ENCODE measurements at places on chromosomes 12 and 14.

- DNase-seq, result no peak
These were observed 137.1 kb upstream of the AEBP2 start for GRCh38 chr12:19302100-19302640.

DNA sequence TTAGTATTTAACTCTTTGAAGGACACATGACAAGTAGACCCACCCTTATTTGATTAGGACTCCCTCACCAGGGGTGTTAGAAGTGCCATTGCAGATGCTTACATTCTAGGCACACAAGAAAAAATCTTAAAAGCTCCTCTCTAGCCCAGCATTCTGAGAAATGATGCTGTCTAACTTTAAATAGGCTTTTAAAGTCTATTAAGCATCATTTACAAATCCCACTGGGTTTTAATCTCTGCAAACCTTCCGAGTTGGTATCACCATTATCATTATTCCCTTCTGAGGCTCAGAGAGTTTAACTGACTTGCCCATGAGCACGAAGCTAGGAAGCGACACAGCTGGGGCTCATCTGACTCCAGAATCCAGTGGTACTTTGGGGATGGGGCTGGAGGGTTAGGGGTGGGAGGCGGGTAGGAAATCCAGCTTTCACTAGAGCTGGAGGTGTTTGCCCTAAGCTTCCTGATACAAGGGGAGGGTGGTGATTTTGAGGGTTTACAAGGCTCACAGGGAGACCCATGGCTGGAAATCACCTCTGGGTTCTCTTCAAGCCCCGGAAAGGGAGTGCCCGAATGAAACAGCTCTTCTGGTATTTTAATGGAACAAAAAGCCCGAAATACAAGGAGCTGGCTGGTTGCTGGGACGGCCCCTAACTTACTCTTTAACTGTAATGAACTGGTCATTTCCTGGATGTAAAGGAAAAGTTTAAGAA, 109.2 kb upstream of the FUT8 start:
- DNase-seq, result peak; percentile 10

DNA sequence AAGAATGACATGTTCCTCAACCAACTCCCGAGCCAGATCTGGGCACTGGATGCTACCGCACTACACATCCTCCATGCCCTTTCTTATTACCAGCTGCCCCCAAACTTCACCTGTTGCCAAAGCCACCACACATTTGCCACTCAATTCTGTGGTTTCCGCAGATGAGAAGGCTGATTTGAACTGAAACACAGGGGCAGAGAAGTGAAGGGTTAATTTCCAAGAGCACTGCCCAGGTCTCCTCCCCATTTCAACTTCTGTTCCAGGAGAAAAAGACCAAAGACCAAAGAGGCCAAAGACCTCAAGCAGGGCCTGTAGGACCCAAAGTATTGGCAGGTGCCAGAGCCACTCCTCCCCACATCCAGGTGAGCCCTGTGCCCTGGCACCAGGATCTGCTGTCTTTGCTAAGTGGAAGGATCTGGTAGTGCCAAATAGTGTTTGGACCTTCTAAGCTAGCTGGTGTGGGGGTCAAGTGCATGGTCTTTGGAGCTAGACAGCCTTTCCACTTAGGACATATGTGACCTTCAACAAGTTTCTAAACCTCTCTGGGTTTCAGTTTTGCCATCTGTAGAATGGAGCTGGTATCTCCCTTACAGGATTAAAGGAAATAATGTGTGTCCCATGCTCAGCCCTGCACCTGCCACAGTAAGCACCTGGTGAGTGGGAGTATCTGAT, 8.0 kb downstream of the DHRS1 start:
- DNase-seq, result no peak

GRCh38 chr14:39351708-39352107, 80.5 kb downstream of the FBXO33 start:
- DNase-seq, result no peak

- no peak for DNase-seq
These were observed 32.3 kb downstream of the BCL11B start for GRCh38 chr14:99239661-99240092.

DNA sequence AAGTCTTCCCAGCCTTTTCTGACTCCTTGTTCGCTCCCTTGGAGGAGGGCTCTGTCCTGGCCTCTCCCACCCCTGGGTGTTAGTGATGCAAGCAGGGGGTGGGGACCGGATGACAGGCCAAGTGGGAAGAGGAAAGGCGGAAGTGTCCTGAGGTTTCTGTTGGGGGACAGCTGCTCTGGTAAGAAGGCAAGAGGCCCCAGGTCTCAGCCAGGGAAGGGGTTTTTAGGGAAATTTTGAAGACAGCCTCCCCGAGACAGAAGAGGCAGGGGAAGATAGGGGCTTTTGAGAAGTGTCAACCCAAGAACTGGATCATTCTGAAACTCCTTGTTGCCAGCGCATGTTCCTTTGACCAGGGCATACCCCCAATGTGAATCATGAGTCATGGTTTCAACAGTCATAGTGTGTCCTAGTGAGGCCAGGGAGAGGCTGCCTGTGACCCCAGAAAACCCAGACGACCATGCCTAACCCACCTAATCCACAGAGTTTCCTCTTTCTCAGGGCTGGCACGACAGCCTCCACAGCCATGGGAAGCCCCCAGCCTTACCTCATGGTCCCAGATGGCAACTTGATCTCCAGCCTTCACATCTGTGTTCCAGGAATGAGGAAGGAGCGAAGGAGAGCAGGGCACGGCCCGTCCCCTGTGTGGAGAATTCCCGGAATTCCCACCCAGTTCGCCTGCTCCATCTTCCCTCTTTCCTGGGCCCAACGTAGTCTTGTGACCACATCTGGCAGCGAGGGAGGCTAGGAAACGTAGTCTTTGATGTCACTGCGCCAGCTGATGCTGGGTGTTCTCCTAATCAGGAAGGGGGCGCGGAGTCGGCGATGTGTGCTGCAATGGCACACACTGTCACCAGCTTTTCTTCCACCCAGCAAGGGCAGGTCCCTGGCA, 4.9 kb upstream of the GPR132 start:
- DNase-seq, result no peak

GRCh38 chr12:53102883-53103807, at the start of gene SOAT2:
SOAT2 (plus strand) TSS chr12:53103486; CDS start chr12:53103578, 92 bp downstream.
- no peak for DNase-seq

- no peak for DNase-seq
These were observed 40.8 kb upstream of the POC1B start for GRCh38 chr12:89566615-89567014.

DNA sequence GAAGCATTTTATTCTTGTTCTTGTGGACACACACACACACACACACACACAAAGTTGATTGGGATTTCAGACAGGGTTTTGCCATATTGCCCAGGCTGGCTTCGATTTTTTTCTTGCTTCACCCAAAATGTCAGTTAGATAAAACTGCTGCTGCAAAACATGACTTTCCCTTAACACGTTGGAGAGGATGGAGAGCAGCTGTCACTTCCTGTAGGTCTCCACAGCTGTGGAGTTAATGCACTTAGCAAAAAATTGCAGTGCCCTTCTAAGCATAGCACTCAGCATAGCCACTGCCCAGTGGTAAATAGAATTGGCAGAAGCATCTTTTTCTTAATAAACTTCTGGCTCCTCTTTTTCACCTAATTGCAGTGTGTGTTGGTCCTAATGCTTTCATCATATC, 54.5 kb downstream of the PDZRN4 start:
- DNase-seq, result no peak

- DNase-seq, result no peak
These were observed 1.2 kb downstream of the GPR135 start for GRCh38 chr14:59463787-59464485.

GRCh38 chr14:61662437-61663311, 32.6 kb upstream of the HIF1A start:
- DNase-seq, result no peak

- DNase-seq, result no peak
These were observed 18.2 kb downstream of the ANG start for GRCh38 chr14:20706657-20707355.

- no peak for DNase-seq
These were observed 665.3 kb downstream of the TRHDE start for GRCh38 chr12:72937486-72937885.

DNA sequence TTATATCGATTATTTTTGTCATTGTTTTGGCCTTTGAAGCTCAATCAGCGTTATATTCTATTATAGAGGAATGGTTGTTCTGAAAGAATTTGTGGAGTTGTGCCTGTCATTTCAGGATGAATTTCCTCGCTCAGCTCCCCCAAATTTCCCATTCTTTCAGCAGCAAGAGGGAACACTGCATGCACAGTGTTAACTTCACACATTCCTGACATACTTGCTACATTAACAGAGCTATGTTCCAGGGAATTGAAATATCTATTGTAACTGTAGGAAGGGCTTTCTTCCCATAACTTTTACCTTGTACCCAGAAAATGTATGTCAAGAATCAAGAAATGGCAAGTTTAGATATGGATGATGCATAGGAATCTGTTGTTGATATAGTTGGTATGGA, 379.0 kb downstream of the LRIG3 start:
- DNase-seq, result no peak

- no peak for DNase-seq
These were observed 66.6 kb downstream of the GRIP1 start for GRCh38 chr12:66612090-66612775.

DNA sequence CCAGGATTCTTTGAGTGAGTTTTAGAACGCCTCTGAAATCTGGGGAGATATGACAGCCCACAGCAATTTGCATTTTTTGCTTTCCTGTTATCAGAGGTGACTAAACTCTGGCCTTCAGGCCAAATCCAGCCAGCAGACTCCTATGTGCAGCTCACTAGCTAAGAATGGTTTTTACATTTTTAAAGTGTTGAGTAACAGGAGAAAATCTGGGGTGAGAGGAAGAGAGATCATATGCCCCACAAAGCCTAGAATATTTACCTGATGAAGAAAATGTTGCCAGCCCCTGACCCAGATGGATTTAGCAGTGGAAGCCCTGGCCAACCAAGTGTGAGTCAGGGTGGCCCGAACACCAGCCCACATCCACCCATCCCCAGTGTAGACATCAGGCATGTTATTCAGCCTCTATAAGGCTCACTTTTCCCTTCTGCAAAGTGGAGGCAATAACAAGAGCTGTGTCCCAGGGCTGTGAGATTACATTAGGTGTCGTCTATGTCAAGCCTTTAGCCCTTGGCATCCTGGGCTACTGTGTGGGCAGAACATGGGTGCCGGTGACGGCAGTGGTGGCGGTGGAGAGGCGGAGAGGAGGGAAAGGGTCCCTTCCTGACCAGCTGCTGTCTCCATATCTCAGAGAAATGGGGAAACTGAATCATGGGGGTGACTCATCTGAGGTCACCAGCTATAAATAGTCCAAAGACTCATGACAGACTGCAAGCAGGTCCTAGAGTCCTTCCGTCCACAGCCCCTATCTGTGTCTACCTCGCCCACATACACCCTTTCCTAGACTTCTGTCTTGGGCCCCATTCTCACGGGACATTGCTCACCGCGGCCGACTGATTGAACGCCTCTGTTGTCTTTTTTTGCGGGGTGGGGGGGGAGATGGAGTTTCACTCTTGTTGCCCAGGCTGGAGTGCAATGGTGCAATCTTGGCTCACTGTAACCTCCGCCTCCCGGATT, 32.6 kb upstream of the CD9 start:
- DNase-seq, result no peak

DNA sequence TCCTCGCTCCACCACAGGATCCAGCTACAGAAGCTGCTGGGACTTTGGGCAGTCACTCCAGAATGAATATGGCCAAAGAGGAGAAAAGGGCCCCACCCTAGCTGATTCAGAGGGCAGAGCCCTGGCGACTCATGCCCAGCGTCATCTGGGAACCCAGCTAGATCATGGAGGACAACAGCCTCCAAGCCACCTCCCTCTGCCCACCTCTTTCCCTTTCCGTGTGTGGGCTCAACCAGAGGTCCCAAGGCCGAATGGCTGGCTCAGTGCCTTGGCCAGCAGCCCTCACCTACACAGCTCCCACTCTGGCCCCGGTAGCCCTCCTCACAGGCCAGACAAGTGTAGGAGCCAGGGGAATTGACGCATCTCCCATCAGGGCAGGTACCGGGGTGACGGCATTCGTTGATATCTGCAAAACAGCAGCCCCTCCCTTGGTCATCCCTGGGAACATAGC, 17.4 kb downstream of the ISCA2 start:
- no peak for DNase-seq

DNA sequence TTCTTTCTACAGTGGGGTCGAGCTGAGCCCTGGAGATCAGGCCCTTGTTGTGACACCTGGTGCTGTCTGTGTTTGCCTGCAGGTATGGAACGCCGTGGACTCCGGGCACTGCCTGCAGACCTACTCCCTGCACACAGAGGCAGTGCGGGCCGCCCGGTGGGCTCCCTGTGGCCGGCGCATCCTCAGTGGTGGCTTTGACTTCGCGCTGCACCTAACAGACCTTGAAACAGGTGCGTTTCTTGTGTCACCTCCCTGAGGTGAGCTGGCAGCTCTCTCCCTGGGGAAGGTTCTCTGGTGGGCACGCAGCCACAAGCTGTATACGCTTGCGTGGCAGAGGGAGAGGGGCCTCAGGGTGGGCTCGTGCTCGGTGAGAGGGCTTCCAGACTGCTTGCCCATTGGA, 119.3 kb downstream of the BEGAIN start:
- DNase-seq, result no peak

- DNase-seq, result no peak
These were observed 48.7 kb downstream of the MIPOL1 start for GRCh38 chr14:37246427-37246829.

GRCh38 chr12:123867141-123867540, 105.0 kb downstream of the DNAH10 start:
- no peak for DNase-seq

- no peak for DNase-seq
These were observed 106.2 kb downstream of the IGF1 start for GRCh38 chr12:102374190-102374589.

DNA sequence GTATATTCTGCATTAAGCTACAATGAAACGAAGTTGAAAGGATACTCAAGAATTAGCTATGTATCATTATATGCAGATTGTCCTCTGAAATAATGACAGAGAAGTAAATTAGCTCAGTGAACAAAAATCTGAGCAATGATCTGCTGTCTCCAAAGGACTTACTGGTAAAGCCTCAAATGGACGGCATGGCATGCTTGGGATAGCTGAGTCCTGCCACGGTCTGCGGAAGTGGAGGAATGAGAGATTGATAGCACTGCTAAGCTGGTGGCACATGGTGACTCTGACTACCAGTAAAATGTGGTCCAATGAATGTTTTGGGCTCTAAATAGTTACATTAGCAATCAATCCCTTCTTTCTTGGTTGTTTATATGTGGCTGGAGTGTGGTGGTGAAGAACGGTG, 3.7 kb upstream of the DENND5B start:
- no peak for DNase-seq

- DNase-seq, result peak; percentile 49
These were observed 795 bp downstream of the LMBR1L start for GRCh38 chr12:49109641-49110463.

All from C1 segment of cervical spinal cord (tissue), 14 donors.